ENCODE measurements at places on chromosomes 7 and 10.

GRCh38 chr7:103640031-103640779 lies 194.2 kb upstream of the SLC26A5 start:
- no peak for DNase-seq

GRCh38 chr7:155885167-155886155 lies 73.2 kb upstream of the SHH start:
- no peak for DNase-seq

DNA sequence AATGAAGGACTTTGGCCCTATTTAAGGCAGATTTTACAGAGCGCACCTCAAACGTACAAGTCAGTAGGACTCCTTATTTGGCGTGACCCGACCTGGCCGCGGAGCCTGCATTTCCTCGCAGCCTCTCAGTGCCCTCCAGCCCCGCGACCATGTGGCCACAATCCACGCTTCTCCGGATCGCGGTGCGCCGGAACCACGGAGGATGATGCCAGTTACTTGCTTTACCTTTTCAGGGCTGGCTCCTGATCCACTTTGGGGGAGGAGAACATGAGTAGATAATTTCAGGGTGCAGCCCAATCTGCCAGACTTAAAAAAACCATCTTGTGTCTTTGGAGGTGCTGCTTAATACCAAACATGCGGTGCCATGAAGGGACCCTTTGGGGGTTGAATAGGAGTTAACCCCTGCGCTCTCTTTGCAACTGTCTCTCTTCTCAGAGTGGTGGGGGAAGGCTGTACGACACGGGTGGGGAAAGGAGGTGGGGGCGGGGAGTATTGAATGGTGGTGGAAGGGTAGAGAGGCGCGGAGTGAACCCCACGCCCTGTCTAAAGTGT lies 1.5 kb downstream of the FRAT1 start:
- DNase-seq = no peak

GRCh38 chr7:83178796-83179195 lies 16.1 kb upstream of the PCLO start:
- no peak for DNase-seq

- DNase-seq = no peak
These were observed 138.6 kb downstream of the CHN2 start for GRCh38 chr7:29332875-29333855.

- DNase-seq = no peak
These were observed 66.8 kb downstream of the LRMDA start for GRCh38 chr10:75497997-75498883.

DNA sequence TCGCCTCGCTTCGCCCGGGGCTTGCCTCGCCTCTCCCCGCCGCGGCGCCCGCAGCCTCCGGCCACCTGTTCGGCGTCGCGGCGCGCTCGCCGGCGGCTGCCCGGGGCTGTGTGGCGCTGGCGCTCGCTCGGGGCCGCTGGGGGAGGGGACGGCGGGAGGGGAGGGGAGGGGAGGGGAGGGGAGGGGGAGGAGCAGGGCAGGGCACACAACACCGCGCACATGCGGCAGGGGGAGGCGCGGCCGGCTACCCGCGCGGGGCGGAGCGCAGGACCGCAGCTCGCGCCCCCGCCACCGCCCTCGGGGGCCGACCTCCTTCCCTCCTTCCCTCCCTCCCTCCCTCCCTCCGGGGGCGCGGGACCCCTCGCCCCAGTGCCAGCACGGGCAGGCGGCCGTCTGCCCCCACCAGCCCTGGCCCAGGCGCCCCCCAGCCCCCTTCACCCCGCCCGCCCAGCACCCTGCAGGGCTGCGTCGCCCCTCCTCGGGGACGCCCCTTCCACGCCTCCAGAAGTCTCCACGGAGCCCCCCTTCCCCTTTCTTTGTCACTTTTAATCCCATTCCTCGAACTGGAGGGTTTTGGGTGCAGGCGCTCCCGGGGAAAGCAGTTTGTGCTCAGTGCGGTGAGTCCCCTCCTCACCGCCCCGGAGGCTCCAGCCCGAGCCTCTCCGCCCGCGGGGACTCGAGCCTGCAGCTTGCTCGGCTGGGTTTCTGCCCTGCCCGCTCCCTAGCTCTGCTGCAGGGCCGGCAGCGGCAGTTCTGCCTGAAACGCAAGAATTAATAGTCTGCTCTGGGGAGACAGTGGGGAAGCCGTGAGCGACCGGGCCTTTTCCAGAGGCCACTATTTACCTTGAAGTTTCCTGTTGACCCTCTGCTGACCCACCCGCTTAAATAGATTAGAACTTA lies at the start of gene PARD3:
Gene PARD3, minus strand, starts transcription at position 112 of the 900 bp plus-strand sequence. CDS start 301 bp downstream, outside the sequence.
- no peak for DNase-seq

- no peak for DNase-seq
These were observed 41.4 kb downstream of the SYPL1 start for GRCh38 chr7:106070567-106071254.

- no peak for DNase-seq
These were observed 151.5 kb downstream of the PFKFB3 start for GRCh38 chr10:6354168-6354772.

DNA sequence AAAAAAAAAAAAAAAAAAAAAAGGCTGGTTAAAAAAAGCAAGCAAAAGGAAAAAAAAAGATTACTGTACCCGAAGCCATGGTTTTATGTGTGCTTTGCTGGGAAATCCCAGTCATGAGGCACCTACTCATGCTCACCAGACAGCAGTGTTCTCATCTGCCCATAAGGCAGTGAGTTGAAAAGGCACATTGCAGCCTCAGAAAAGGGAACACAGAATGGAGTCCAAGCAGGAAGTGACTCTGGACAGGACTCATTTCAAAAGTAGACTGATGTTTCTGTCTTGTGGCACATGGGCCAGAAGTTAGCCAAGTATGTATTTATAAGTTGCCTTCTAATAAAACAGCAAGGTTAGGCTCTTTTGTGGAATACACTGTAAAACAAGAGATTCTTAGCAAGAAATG lies 40.2 kb downstream of the PDSS1 start:
- DNase-seq = peak; percentile 5

DNA sequence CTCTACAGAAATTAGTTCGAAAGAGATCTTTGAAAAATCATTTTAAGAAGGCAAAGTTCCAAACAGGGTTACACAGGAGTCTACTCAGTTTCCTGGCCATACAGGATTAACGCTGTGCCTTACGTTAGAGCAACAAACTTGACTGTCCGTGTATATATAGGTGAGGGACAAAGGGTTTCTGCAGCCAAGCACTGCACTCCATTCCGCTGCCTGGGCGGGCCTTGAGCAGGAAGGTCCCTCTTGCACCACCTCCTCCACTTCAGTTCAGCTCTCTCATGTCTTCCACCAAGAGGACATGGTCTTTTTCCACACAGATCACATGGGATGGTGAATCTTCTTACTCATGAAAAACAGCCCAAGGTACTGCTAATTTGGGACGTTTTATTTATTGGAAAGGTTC lies 43.2 kb downstream of the MCMBP start:
- DNase-seq = no peak

GRCh38 chr7:22250390-22250789 lies 106.6 kb downstream of the RAPGEF5 start:
- no peak for DNase-seq

DNA sequence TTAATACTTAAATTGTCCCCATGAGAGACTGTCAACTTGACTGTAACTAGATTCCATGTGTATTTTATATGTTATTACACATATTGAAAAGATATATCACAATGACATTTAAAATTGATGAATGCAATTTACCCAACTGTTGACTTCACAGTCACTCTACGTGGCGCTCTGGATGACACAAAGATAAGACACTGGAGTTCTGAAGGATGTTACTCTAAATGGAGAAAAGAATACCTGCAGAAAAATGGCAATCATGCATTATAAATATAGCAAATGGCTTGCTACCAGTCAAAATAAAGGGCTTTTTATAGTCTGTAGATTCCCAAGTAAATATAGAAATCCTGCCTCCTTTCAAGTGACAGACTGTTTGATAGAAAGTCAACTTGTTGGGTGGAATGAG lies 143.6 kb upstream of the KLF6 start:
- no peak for DNase-seq

DNA sequence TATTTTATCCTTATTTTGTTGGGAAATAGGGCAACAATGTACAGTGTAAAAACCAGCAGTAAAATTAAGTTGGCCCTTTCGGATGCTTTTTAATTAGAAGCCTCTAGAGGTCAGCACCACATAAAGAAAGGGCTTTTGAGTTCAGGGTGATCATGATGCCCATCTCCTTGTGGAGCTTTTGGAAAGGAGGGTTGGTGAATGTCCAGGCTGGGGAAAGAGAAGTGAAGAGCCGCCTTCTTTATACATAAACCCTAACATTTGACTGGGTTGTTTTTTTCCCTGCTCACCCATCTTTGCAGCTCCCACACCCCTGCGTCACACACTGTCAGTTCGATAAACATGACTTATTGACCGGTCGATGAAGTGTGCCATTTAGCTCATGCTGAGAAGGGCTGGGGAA lies 29.8 kb downstream of the MTURN start:
- DNase-seq = no peak

DNA sequence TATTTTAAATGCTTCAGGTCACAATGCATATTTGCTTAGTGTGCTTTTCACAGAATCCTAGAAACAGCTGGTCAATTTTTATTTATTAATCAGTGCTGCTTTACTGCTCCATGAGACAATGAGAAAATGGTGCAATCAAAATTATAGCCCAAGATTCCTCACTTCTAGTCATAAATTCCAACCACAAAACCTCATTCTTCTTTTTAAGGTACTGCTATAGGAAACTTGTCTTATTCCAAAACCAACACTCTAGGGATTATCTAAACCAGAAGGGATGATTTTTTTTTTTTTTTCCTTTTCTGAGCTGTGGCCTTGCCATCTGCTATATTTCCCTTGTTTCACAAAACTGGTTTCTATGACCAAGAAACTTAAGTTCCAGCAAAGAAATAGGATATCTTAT lies 64.0 kb upstream of the SEMA3A start:
- DNase-seq = no peak

DNA sequence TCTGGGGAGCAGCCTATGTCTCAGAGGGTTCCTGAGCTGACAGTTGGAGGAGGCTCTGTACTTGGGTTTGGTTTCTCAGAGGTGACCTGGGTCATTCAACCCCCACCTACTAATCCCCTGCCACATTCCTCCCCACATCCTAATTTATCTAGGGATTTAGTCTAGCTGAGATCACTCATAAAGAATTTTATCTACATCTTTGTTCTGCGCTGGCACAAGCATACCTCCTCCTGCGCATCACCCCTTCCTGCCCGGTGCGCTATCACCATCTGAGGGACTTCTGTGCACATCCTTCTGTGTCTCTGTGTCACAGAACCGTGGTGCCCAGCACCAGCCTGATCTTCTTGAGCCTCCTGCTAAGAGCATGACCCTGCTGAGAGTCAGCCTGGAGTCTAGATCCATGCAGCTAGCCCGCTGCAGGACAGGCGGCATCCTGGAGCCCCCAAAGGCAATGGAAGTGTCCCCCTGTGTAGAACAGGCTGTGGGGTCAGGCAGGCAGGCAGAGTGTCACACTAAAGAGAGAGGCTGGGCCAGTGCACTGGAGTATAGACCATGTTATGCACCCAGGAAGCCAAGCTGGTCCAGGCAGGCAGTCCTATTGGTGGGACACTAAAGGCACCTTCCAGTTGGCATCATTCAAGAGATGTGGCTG lies 63.6 kb downstream of the ARHGAP22 start:
- DNase-seq = no peak

DNA sequence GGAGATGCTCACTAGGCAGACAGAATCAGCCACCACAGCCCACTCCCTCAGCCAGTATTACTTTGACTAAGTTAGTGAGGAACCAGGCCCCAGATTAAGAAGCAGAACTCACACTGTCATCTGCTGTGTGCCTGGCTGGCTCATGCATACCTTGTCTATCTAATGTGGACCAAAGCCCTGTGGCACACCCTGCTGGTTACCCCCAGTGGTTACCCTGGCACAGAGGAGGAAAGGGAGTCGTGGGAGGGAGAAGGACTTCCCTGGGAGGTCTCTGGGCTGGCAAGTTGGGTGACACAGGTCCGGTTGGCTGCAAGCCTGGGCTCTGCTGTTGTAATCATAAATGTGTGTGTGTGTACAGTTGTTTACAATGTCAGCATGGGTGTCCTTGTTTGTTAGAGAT lies 7.5 kb upstream of the SH2D4B start:
- no peak for DNase-seq

DNA sequence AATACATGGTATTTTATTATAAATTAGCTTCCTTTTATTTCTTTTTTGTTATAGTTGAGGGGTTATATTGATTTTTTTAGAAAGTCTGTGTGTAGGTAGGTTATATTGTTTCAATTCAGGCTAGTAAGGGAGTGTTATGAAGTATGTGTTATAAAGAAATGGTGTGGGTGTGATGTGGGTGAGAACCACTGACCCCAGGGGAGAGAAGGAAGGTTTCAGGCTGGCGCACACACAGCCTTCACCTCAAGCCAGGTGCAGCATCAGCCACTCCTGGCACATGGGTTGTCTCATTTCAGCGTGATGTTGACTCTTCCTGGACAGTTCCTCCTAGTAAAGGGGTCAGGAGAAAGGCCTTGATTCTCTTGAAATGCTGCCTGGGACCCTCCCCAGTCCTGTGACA lies 291.3 kb downstream of the POU6F2 start:
- no peak for DNase-seq

DNA sequence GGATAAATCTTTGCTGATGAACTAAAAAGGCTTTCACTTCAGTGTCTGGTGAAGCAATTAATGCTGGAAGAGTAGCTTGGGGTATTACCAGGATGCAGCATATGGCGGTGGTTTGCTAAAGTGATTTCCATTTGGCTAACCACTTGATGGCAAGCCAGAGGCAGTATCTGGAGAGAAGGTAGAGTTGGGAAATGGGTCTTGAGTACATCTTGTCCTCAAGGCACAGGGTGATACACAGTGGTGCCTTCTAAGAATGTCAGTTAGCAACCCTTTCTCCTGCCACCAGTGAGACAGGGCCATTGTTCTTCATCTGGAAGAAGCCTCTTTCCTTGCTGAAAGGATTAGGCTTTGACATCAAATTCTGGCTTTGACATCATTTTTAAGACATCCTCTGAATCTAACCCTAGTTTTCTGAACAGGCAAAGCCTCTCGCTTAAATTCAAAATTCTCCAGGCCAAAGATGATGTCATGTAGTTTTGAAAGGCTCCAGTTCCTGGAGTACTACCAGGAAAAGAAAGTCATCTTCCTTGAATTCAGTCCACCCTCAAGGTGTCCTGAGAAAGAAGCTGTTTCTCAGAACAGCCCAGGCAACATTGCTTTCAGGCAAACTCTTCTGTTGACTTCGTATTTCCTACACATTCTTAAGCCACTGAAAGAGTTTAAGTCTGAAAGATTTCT lies 162.4 kb downstream of the ARID5B start:
- DNase-seq = no peak

DNA sequence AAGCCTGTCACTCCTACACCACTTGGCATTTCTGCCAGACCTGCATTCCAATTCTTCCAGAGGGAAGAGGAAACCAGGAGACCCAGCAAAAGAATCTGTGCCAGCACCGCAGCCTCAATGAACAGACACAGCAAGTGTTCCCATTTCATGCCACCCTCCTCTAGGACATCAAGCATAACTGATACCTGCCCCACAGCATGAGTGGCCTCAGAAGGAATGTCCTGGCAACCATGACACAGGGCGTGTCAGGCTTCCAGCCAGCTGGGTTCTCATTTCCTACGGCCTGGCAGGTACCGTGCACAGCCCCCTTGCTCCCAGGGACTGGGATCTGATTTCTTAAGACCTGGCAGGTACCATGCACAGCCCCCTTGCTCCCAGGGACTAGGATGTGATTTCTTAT lies 7.8 kb downstream of the MAD1L1 start:
- DNase-seq = no peak

GRCh38 chr10:104233817-104234216 lies 1.7 kb upstream of the CFAP43 start:
- DNase-seq = no peak

Data from stimulated activated CD8-positive, alpha-beta memory T cell treated with anti-CD3 and anti-CD28 coated beads, Interleukin-4, amount 100 ng/mL, for 4 hours (primary cell).